ENCODE measurements at places on chromosomes 11 and 22.

DNA sequence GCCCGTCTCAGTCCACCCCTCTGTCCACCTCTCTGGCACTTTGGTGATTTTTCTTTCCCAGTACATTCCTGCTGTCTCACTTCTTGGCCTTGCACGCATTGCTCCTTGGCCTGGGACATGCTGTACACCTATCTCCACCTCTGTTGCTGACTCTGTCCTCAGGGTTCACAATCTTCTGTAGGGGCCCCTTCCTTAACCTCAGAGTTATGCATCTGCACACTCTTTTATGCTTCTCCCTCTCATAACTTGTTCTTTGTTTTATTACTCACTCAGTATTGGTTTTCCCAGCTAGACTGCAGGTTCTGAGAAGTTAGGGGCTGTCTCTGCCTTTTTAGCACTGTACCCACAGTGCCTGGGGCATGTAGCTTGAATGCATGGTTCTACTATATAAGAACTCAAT is 139.1 kb upstream of the MTMR2 start:
- no peak for DNase-seq

- no peak for DNase-seq
Observed at GRCh38 chr11:111021131-111021530, 224.4 kb upstream of the POU2AF2 start.

GRCh38 chr11:107301878-107302277 is 155.7 kb downstream of the CWF19L2 start:
- no peak for DNase-seq

DNA sequence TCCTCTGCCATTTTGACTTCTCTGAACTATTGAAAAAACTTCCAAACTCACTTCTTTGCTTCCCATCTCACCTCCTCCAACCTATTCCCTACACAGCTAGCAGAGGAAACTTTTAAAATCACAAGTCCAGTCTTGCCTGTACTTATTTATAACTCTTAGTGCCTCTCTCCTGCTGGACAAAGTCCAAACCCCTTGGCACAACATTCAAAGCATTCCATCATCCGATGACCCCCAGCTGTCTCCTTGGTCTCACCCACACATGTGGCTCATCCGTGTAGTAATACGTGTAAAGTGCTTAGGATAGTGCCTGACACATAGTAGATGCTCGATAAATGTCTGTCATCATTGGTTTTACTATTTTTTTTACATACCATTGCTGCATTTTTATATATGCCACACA is 101.4 kb downstream of the PARVA start:
- DNase-seq, result no peak

GRCh38 chr22:45720839-45721378 is 49.3 kb downstream of the ATXN10 start:
- no peak for DNase-seq

Measured in AML-193 (cell line).